ENCODE measurements at places on chromosomes 11 and 22.

DNA sequence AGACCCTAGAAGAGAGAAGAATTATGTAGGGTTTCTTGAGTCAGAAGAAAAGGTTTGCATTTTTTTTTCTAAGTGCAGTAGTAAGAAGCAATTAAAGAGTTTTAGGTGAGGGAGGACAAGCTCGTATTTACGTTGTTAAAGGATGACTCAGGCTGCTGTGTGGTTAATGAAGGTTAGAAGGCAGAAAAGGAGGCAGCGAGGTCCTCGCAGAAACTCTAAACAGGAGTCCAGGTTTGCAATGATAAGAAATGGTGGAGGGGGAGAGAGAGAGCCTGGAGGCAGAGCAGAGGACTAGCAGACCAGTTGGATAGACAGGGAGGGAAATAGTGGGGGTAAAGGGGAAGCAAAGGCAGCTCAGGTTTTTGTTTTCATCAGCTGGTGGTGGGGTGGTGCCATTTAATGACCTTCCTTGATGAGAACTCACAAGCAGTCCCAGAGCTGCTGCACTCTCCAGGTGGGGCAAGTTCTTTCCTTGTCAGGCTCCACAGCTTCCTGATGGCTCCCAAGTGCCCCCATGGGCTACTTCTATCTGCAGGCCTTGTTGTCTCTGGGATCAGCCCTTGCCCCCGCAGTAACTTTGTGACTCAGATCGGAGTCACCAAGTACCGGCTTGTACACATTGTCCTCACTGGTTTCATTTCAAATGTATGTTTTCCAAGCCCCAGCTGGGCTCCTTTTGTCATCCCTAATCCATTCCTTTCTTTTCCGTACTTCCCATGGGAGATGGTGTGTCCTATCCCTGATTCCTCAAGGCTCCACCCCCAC lies 8.3 kb upstream of the INSC start:
- DNase-seq, result no peak

DNA sequence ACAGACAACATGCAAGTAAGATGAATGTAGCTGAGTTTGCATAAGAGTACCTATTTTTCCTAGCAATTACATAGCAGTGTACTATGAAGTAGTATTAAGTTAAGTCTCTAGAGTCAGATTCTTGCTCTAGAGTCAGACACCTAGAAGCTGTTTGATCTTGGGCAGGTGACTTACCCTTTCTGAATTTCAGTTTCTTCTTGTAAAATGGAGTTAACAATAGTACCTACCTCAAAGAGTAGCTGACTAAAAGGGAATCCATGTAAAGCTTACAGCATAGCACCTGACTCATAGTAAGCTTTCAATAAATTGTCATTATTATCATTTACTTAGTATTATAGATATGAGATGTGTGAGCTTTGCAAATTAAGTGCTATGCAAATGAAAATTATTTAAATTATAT lies 47.8 kb upstream of the PTPRJ start:
- DNase-seq, result no peak

DNA sequence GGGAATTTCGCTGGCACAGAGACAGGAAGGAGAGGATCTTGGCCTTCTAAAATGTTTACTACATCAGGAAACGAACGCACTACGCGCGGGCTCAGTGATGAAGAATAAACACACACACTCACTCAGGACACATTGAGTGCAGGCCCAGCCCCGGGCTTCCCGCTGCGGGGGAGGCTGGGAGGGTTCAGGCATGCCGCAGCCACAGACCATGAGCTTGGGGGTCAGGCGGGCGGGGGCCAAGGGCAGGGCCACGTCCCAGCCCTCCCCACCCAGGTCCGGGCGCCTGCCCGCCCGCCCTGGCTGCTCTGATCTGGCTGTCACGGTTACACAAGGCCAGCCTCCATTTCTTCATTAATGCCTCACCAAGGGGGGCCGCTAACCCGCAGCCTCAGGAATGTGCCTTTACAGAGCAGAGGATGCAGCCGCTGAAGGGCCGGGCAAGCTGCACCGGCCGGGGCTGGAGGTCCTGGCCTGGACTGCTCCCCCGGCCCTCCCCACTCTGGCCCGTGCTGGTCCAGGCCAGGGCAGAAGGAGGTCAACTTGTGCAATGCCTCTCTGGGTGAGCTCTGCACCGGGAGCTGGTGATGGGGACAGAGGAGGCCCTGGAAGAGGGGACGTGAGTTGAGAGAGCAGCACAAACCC lies 41.7 kb downstream of the IGF2 start:
- no peak for DNase-seq

GRCh38 chr22:20563466-20563906 lies 56.1 kb downstream of the MED15 start:
- DNase-seq, result no peak

DNA sequence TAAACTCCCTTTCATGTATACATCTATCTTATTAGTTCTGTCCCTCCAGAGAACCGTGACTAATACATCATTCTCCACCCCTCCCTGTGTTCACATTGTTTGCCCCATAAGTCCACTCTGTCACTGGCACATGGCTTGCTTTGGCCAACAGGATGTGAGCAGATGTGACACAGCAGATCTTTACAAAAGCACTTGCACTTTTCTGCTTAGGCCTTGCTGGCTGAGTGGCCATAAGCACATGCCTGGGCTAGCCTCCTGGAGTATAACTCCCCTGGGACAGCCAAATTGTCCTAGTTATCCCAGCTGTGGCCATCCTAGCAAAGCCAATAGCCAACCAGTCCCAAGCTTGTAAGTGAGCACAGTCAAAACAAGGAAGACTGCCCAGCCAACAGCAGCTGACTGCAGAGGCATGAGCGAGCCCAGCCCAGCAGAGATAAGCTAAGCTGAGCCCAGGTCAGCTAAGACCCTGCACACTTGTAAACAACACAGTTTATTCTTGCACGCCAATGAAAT lies 9.7 kb upstream of the RCN1 start:
- DNase-seq, result no peak

GRCh38 chr11:35892166-35892565 lies 51.7 kb upstream of the LDLRAD3 start:
- no peak for DNase-seq

DNA sequence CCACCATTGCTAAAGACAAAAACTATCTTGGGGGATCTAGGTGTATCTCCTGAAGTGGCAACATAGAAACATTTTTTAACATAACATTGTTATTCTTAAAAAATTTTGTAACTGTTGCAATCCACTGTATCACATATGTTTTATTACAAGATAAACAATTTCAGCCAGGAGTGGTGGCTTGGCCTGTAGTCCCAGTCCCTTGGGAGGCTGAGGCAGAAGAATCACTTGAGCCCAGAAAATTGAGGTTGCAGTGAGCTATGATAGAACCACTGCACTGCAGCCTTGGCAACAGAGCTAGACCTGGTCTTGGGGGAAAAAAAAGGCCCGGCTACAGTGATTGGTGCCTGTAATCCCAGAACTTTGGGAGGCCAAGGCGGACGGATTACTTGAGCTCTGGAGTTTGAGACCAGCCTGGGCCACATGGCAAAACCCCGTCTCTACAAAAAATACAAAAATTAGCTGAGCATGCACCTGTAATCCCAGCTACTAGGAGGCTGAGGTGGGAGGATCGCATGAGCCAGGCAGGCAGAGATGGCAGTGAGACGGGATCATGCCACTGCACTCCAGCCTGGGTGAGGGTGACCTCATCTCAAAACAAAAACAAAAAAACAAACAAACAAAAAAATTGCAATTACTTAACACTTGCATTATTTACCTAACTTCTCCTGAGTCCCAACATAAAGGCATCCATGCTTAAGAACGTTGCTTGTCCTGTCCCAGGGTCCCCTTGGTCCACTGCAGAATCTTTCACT lies 1.5 kb upstream of the DEPDC5 start:
- DNase-seq, result no peak

DNA sequence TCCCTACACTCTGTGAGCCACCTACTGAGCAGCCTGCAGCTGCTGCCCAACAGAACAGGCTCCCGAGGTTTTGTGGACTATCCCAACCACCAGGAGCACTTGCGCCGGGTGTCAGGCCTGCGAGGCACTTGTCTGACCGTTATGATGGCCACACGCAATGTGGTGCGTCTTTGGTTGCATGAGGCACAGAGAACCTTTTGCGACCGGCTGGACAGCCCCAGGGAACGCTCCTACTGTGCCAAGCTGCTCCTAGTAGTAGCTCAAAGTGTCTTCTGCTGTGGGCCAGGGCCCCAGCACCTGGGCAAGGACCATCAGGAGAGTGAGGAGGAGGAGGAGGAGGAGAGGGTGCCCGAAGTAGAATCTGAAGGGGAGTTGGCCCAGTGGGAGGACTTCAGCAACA lies 46.4 kb downstream of the RRP8 start:
- DNase-seq, result no peak

- no peak for DNase-seq
Measured at GRCh38 chr11:29159552-29160465, 857.0 kb downstream of the KCNA4 start.

- DNase-seq, result no peak
Measured at GRCh38 chr22:48422900-48423480, 1404.7 kb downstream of the BRD1 start.

DNA sequence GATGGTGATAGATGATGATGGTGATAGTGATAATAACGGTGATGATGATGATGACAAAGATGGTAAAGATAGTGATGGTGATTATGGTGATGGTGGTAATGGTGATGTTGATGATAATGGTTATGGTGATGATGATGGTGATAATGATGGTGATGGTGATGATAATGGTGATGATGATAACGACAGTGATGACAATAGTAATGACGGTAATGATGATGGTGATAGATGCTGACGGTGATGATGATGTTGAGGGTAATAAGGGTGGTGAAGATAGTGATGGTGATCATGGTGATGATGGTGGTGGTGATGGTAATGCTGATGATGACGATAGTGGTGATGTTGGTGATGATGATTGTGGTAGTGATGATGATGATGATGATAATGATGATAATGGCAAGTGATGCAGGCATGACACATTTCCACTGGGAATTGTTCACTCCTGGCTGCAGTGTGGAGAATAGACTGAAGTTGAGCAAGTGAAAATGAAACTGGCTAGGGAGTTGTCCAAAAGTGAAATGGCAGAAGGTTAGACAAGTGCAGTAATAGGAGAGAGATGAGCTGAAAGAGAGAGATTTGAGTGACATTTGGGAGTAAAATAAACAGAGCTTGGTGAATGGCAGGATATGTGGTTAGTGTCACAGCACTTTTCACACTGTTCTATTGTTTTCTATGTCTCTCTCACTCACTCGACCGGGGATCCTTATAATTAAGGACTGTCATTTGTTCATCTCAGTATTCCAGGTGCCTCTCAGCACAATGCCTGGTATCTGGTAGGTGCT lies 992.5 kb downstream of the OPCML start:
- no peak for DNase-seq

DNA sequence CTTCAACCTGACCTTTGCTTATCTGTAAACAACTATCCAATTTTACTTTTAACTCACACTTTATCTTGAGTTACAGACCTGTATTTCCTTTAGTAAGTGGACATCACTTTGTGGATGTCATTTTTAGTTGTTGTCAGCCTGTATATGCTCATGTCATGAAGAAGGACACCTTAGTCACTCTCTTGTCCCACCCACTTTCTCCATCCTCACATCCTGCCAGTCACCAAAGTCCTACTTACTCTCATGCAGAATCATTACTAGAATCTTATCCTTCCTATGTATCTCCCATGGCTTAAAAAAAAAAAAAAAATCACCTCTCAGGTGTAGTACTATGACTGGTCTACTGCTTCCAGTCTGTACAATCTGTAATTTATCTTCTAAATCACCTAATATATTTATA lies 43.3 kb downstream of the SESN3 start:
- no peak for DNase-seq

- DNase-seq, result no peak
Measured at GRCh38 chr22:24580276-24580675, 12.6 kb downstream of the LRRC75B start.

GRCh38 chr22:30902496-30903357 lies 65.8 kb downstream of the MORC2 start:
- no peak for DNase-seq

DNA sequence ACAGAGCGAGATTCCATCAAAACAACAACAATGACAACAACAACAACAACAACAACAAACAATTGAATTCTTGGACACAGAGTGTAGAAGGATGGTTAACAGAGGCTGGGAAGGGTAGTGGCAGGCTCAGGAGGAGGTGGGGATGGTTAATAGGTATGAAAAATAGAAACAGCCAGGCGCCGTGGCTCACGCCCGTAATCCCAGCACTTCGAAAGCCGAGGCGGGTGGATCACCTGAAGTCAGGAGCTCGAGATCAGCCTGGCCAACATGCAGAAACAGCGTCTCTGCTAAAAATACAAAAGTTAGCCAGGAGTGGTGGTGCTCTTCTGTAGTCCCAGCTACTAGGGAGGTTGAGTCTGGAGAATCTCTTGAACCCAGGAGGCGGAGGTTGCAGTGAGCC lies 122.9 kb upstream of the GRIA4 start:
- DNase-seq, result no peak

Measured in NCI-H1436 treated with DMSO at 0.1 percent for 48 hours (cell line).